ENCODE measurements at places on chromosomes 11 and 22. TPM values are rescaled to one million over a fixed set of nuclear protein-coding genes. Genes with fewer than 3 reads are reported as not detected.

- no peak for DNase-seq
Observed at GRCh38 chr11:19794161-19794560, 81.5 kb downstream of the NAV2 start.

- DNase-seq = peak; percentile 68
Observed at GRCh38 chr11:75388386-75389275, 10.7 kb upstream of the RPS3 start.

GRCh38 chr11:82225502-82225901, 508.2 kb downstream of the FAM181B start:
- no peak for DNase-seq

GRCh38 chr11:42555190-42555589, 756.6 kb upstream of the API5 start:
- DNase-seq = no peak

DNA sequence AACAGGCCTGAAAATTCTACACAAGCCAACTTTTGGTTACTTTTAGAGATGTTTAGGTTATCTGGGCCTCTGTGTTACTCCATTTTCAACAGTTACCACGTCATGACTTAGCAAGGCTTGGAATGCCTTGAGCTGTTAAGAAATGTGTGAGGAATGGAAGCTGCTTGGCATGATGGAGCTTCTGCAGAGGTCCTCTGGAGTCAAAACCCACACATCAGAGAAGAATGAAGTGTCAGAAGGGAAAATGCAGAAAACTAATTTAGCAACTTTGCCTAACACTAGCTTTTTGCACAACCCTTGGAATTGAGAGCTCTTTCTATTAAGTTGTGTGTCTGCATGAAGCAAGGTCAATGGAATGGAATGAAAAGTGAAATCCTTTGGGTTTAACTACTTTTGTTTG, 27.4 kb downstream of the FAT3 start:
- DNase-seq = no peak

GRCh38 chr11:61962213-61963015, 5.0 kb downstream of the FTH1 start:
- DNase-seq = no peak

- DNase-seq = no peak
Observed at GRCh38 chr11:102757823-102758549, 22.4 kb downstream of the MMP10 start.

GRCh38 chr11:62706850-62707247, 375 bp downstream of the BSCL2 start:
- no peak for DNase-seq

Gene HTR3B
- polyA plus RNA-seq = 0.09 TPM

DNA sequence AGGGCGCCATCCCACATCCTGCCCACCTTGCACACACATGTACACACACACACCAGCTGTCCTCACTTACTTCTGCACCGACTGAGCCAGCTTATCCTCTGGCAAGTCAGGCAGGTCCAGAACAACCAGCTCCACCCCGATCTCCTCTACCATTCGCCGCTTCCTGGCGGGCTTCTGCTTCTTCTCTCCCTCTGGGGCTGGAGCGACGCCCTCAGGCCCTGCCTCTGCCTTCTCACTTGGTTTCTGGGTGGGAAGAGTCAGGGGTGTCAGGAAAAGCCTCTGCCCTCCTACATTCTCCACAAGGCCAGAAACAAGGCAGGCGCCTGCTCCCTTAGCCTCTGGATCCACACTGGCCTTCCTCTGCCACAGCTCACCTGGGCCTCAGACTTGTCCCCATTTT, 8.4 kb downstream of the HYOU1 start:
- no peak for DNase-seq

Gene RHOG
- 25.0 TPM for polyA plus RNA-seq

All from hindlimb muscle (tissue), 1 donor.